Breast epithelium (tissue), 4 donors: ENCODE measurements at places on chromosomes 12 and 14.
A peak's percentile ranks its signal among the peaks of the same experiment; 100 is the strongest.

DNA sequence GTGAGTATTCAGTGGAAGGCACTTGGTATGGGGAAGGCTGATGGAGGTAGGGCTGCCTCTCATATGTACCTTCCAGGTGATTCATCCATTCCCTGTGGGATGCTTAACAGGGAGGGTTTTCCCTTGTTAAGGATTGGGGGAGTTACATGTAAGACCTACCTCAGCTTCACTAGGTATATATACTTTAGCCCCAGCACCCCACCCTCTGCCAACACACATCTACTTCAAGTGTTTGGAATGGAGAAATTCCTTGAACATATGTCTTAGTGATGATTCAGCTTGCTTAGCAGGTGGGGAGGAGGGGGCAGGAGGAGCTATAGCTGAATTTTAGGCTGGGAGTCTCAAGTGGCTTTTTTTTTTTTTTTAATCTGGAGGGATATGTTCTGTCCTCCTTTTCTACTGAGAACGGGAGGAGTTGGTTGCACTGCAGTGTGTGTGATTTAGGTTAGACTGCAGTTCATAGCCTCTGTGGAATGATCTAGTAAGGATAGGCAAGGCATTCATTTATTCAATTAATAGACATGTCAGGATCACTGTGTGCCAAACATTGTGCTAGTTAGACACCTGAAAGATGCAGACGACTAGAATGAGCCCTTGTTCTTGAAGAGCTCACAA, 1.7 kb downstream of the PIP4K2C start:
- H3K27ac ChIP-seq: no peak overlapping the region
- no peaks in the 10 kb centered on the region for H3K36me3 ChIP-seq
- no peaks in the 10 kb centered on the region for H3K4me1 ChIP-seq
- H3K27me3 ChIP-seq: no peaks in the 10 kb centered on the region
- DNase-seq: no peak
- H3K4me3 ChIP-seq: peak overlapping the region; percentile 99

GRCh38 chr14:71243697-71244096, 336.4 kb downstream of the PCNX1 start:
- no peaks in the 10 kb centered on the region for H3K4me1 ChIP-seq
- H3K27me3 ChIP-seq: no peaks in the 10 kb centered on the region
- H3K36me3 ChIP-seq: no peaks in the 10 kb centered on the region
- no peak overlapping the region for H3K27ac ChIP-seq
- DNase-seq: no peak

DNA sequence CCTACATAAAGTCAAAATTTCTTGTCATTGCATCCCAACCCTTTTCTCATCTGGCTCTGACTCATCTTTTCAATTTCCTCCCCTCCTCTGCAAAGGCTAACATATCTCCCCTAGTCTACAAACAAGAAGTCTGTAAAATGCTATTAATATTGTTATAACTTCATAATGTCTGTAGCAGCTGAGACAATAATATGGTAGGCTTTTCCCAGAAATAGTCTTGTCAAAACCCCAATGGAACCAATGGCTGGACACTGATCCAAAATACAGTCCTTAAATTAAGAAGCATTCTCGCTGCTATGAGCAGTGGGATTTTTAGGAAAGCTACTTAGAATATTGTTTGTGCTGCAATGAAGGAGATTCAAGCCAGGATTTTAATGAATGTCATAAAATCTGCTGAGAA, 131.4 kb downstream of the KLHL28 start:
- H3K27me3 ChIP-seq: no peaks in the 10 kb centered on the region
- H3K4me1 ChIP-seq: no peaks in the 10 kb centered on the region
- no peak overlapping the region for H3K27ac ChIP-seq

DNA sequence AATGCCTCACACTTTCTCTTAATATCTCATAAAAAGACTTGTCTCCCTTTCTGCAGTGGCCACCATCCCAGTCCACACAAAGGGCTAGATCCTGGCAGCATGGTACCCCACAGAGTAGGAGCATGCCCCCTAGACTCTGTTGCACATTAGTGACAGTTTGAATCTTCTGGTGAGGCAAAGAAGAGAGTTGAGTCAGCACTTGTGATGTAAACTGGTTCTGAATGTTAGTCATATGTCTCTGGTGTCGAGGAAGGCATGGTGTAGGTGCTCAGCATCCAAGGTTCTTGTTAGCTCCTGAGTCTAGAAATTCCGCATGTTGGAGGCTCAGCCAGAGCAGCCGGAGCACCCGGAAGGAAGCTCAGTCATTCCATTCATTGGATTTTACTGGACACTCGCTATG, 9.8 kb downstream of the TTC9 start:
- no peaks in the 10 kb centered on the region for H3K27me3 ChIP-seq
- no peak overlapping the region for H3K27ac ChIP-seq
- H3K36me3 ChIP-seq: no peaks in the 10 kb centered on the region
- no peak overlapping the region for H3K4me3 ChIP-seq

DNA sequence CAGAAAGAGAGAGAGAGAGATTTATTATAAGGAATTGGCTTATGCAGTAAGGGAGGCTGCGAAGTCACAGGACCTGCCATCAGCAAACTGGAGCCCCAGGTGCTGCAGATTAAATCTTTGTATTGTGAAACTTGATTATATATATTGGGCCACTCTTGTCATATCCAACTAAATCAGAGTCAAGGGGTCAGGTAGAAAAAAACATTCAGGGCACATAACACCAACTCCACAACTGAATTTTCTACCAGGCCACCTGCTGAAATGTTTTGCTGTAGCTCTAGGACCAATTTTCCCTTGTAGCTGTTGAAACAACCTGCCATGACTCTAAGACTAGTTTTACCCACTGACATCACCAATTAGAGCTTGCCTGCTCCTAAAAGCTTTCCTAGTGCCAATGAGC, 1240.8 kb downstream of the SLC16A7 start:
- H3K27me3 ChIP-seq: no peaks in the 10 kb centered on the region
- H3K4me3 ChIP-seq: no peak overlapping the region
- H3K36me3 ChIP-seq: no peaks in the 10 kb centered on the region
- no peak for DNase-seq

GRCh38 chr12:129909051-129910020, 5.5 kb upstream of the TMEM132D start:
- H3K27ac ChIP-seq: no peak overlapping the region
- no peaks in the 10 kb centered on the region for H3K27me3 ChIP-seq
- H3K36me3 ChIP-seq: no peaks in the 10 kb centered on the region

GRCh38 chr12:55736780-55737580, 5.9 kb upstream of the GDF11 start:
- H3K27me3 ChIP-seq: no peaks in the 10 kb centered on the region
- peak overlapping the region; percentile 79 for H3K27ac ChIP-seq
- H3K4me3 ChIP-seq: no peak overlapping the region
- no peaks in the 10 kb centered on the region for H3K4me1 ChIP-seq
- DNase-seq: peak; percentile 62

- no peak for DNase-seq
- H3K27ac ChIP-seq: no peak overlapping the region
- no peaks in the 10 kb centered on the region for H3K4me1 ChIP-seq
- no peak overlapping the region for H3K4me3 ChIP-seq
- no peaks in the 10 kb centered on the region for H3K27me3 ChIP-seq
- H3K36me3 ChIP-seq: no peaks in the 10 kb centered on the region
These were observed 68.0 kb downstream of the PDE3A start for GRCh38 chr12:20436316-20436715.
